ENCODE measurements at places on chromosomes 1 and 21.

GRCh38 chr1:229590119-229590518 lies 31.6 kb upstream of the ABCB10 start:
- no peak for DNase-seq

DNA sequence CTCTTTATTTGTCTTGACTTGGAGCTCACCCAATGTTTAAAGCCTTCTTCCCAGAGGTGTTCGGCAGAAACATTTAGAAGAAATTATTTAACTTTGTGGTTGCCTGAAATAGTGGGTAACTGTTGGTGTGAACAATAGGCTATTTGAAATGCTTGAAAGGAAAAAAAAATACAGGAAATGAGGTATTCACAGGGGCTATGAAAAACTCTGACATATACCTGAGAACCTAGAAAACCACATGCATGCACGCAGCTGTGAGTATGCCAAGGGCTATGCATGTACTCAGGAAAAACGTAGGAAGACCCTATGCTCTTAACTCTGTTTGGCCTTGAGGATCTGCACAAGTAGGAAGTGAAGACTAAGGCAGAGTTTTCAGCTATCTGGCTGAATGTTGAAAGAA lies 16.4 kb upstream of the RNF186 start:
- DNase-seq: no peak

DNA sequence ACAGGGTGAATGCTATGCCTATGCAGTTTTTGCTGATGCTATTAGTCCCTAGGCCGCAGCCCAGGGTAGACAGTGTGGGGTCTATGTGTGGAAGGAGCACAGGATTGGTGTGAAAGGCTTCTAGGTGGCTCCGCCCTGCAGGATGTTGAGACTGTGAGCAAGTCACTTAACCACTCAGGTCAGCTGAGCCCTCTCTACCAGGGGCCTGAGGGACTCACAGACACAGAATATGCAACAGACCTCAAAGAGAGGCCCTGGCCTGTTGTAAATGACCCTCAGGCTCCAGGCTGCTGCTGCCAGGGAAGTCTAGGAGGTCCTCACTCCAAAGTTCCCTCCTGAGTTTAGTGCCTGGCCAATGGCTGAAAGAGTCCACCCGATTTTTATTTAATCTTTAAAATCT lies 11.0 kb downstream of the NHLH2 start:
- no peak for DNase-seq

DNA sequence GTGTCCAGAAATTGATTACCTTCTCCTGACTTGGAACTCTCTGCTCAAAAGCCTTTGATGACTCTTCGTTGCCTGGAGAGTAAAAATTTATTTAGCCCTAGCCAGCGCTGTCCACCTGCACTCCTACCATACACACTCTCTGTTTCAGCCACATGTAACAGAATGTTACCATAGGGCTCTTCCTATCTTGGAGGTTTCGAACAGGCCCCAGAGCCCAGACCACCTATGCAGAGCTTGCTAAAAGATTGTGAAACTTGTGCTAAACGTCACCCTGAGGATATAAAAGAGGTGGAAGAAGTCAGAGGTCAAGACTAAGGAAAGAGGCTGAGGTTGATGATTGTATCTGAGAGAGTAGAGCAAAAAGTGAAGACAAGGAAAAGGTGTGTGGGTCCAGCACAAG lies 237.0 kb upstream of the HOOK1 start:
- no peak for DNase-seq

DNA sequence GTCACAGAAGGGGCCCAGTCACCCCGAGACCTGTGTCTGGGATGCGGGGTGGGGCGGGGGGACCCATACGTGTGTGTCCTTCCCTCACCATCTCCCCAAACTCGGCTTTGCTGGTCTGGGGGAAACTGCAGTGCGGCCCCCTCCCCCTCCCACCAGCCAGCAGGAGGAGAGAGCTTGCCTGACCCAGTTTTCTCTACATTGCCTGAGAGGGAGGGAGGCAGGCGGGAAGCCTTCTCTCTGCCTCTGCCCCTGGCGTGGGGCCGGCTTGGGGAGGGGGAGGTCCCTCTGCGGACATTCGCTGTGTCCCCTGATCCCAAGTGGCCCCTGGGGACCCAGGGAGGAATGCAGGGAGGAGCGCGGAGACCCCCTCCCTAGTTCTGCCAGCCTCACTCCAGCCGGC lies 3.9 kb downstream of the EPHA8 start:
- no peak for DNase-seq

DNA sequence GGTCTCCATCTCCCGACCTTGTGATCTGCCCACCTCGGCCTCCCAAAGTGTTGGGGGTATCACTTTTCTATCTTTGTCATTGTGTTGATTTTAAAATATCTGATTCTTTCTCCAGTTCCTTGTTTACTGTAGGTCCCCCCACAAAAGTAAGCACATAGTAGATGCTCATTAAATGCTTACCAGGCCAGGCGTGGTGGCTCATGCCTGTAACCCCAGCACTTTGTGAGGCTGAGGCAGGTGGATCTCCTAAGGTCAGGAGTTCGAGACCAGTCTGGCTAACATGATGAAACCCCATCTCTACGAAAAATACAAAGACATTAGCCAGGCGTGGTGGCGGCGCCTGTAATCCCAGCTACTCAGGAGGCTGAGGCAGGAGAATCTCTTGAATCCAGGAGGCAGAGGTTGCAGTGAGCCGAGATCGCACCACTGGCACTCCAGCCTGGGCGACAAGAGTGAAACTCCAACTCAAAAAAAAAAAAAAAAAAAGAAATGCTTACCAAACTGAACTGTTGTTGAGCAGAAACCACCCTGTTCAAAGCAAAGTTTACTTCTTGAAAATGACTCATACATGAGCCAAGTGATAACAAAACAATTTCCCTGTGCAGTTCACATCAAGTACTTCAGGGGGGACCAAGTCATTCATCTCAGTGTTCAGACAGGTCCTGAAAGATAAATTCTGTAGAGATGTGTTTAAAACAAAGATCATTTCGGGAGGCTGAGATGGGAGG lies 24.3 kb upstream of the NID1 start:
- no peak for DNase-seq
